Colonic mucosa (tissue), 4 donors: ENCODE measurements at places on chromosomes 7 and 10. TPM values are rescaled to one million over a fixed set of nuclear protein-coding genes. Genes with fewer than 3 reads are reported as not detected.

The CALHM1 gene
- total RNA-seq = not detected

The ZNF736 gene
- 15.2 TPM for total RNA-seq

The ARHGEF5 gene
- 67.1 TPM for total RNA-seq

The CCDC3 gene
- 1.4 TPM for total RNA-seq

The CACNB2 gene
- total RNA-seq = 9.8 TPM

The PLXNA4 gene
- 0.15 TPM for total RNA-seq
